ENCODE measurements at places on chromosomes 6 and 20.
A peak's percentile ranks its signal among the peaks of the same experiment; 100 is the strongest.

GRCh38 chr6:169557887-169558286, 143.9 kb downstream of the WDR27 start:
- DNase-seq: no peak

- DNase-seq: peak; percentile 18
Observed at GRCh38 chr20:32945710-32946221, 58.5 kb downstream of the SUN5 start.

GRCh38 chr6:105790635-105791034, 295.5 kb upstream of the PRDM1 start:
- no peak for DNase-seq

DNA sequence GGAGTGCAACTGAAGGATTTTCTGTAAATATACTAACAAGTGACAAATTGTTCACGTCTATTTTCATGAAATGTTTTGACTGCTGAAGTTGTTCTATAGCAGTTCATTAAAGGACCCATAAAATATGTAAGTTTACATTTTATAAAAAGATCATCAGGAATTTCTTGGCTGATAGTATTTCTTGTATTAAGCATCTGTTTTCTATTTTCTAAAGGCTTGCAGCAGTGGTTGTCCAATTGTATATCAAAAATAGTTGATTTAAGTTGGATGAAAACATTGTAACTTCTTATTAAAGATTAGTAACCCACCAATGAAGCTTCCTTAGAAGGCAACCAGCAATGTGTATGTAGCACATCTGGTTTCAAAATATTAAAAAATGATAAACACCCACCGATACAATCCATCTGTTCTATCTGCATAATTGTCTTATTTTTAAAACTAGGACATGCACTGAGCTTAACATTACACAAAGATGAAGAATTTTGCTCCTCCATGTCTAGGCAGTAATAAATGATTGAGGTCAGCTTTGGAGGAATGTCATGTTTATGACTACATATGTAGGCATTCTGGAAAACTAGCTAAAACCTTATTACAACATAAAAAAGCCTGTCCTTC, 301.3 kb upstream of the TCF21 start:
- DNase-seq: no peak

DNA sequence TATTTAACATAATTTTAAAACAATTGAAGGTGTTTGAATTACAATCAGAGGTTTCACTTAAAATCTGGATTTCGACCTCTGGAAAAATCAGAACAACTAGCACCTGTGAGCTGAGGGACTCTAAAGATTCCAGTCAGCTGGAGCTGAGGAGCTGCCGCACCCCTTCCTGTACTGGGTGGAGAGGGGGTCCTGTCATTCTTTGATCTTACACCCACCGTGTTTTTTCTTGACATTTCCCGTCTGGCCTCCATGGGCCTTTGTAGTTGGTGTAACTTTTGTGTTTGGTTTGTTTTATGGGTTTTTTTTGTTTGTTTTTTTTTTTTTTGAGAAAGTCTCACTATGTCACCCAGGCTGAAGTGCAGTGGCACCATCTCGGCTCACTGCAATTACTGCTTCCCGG, 17.2 kb downstream of the ARFGEF2 start:
- no peak for DNase-seq

DNA sequence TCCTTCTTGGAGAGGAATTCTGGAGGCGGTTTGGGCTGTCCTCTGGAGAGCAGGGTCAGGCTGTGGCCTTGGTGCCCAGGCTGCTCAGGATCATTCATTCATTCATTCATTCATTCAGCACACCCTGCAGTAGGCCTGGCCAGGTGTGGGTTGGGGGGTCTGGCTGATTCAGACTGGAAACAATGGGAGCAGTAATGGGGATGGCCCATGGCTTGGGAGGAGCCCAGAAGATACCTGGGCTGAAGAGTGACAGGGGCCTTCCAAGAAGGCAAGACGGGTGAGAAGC, 31.5 kb downstream of the TOX2 start:
- no peak for DNase-seq

DNA sequence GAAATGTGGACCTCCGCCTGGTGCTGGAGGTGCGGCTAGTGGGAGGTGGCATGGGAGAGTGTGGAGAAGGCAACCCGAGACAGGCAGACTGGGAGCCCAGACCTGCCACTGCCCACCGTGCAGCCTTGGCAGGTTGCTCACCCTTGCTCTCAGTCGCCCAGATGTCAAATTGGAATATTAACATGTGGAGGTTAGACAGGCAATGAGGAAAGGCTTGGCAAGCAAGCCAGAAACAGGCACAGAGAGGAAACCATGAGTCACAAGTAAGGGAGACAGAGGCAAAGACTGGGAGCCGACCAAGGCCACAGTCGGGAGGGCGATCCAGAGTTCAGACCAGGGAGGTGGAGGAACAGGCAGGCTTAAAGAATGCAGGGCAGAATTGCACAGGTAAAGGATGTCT, 178.2 kb downstream of the FOXC1 start:
- no peak for DNase-seq

DNA sequence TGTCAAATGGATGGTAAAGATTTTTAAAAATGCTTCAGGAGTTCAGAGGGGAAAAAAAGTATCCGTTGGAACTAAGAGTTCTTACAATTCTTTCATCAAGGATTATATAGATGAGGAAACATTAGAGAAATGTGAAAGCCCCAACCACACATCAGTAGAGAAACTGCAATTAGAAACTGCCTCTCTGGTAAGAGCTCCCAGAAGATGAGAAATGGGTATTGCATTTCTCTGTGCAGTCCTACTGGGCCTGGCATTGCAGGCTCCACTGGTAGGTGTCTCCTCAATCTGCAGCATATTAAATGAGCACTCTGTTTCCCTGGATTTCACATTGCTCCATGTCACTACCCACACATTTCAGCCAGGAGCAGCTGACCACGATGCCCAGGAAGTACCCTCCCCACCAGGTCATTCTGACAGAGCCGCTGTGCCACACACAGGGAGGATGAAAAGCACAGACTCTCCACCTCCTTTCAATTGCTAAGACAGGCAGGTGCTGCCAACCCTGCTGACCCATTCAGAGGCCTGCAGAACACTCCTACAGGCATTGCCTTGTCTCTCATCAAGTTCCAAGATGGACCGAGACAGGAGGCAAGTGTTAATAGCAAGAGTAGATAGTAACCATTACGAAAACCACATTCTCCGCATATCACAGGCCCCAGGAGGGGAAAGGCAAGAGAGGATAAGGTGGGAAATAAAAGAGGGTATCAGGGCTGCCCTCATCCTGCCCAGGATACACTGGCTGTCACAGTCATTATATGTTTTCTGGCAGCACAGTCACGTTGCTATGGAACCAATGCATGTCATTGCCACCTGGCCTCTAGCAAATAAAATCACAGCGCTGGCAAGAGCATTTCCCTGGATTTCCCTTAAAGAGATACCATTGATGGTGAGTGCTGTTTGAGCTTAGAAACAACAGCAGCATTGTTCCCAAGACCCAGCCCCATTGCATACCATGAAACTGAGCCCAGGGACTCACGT, 241.7 kb downstream of the ATXN1 start:
- DNase-seq: no peak

- DNase-seq: no peak
Observed at GRCh38 chr20:10806539-10806938, 132.7 kb upstream of the JAG1 start.

DNA sequence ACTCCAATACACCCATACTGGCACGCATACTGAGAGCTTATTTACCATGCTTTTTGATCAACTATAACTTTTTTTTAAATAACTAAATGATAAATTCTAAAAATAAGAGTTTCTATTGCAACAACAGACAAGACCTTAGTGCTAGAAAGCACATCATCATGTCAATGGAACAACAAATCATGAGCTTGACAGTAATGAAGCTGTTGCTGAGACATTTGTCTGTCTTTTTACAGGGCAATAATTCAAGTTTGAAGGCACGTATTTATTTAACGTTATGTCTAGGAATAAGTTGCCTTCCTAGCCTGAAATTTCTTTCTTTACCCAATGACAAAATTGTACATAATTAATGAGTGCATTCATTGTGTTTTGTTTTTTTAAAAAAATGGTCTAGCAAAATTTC, 299.2 kb downstream of the EYA4 start:
- no peak for DNase-seq

DNA sequence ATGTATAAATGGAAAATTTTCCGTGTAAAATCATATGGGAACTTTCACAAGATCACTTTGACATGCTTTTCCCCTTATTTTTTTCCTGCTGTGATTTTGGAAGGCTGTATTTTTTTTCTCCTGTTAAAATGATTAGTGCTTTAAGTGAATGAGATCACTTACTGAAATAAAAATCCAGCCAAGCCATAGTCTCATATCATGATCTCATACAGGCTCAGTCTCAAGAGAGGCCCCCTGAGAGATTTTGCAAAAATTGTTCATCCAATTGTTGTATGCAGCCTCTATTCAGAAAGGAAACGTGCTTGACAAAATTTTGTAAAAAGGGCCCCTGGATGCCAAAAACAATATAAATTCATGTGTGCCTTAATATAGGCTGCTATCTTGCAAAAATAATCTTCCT, 528.2 kb downstream of the HDGFL1 start:
- no peak for DNase-seq

- no peak for DNase-seq
Observed at GRCh38 chr6:149405823-149406765, 6.0 kb downstream of the SUMO4 start.

DNA sequence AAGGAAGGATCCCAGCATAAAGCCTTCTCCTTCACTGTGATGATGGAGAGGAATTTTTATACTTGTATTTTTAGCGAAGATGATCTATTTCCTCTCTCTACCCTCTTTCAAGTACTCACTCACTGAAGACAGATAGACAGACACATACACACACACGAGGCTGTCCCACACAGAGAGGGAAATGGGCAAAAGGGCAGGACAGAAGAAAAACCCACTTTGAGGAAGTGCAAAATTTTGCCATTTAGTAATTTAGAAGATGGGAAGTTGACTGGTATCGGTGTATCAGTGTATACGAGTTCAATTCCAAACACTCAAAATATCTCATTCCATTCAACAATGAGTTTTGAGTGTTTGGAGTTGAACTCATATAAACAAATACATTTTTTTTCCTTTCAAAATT, 30.9 kb downstream of the HEBP2 start:
- DNase-seq: no peak

DNA sequence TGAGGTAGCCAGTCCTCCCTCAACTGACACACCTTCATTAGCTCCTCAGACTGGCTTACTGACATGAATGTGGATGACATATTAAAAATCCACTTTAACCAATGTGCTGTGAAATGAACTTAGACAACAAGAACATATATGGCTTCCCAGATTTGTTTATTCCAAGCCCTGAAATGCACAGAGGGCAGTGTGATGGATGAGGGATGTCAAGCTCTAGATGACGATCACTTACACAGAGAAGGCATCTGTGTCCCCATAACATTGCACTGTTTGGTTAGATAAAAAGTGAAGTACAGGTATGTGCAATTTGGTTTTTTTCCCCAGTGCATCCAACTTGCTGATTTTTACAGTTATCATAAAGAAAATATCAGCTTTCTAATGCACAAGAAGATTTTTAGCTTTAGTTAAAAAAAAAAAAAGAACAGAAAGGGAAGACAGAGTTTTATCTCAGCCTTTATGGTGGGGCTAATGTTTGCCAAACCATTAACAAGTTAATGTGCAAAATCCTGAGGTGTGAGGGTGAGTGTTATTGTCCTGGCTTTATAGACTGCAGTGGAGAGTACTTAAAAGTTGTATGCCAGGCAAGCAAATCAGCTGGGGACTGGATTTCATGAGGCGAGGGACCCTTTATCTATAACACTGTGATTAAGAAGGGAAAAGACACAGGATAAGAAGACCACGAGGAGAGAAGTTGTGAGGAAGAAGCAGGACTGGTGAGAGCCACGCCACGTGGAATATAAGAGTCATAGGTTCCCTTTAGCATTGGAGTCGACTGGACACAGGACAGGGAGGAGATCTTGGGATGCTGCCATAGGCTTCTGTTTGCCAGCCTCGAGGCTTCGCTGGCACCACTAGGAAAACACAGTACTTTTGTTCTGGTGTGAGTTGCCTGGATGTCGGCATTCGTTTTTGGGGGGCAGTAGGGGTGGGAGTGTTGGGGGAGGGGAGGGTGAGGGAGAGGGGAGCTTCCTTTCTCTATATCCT, 90.0 kb upstream of the BACH2 start:
- no peak for DNase-seq

DNA sequence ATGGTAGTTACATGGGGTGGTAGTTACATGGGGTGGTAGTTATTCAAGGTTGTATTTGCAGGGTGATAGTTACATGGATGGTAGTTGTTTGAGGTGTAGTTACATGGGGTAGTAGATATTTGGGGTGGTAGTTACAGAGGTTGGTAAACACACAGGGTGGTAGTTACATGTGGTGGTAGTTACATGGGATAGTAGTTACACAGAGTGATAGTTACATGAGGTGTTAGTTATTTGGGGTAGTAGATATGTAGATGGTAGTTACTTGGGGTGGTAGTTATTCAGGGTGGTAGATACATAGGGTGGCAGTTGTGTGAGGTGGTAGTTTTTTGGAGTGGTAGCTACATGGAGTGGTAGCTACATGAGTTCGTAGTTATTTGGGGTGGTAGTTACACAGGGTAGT, 221.3 kb upstream of the CST7 start:
- no peak for DNase-seq
